Activated CD4-positive, alpha-beta T cell treated with anti-CD3 and anti-CD28 coated beads for 1 hour (primary cell): ENCODE measurements at places on chromosomes 3 and 15.

DNA sequence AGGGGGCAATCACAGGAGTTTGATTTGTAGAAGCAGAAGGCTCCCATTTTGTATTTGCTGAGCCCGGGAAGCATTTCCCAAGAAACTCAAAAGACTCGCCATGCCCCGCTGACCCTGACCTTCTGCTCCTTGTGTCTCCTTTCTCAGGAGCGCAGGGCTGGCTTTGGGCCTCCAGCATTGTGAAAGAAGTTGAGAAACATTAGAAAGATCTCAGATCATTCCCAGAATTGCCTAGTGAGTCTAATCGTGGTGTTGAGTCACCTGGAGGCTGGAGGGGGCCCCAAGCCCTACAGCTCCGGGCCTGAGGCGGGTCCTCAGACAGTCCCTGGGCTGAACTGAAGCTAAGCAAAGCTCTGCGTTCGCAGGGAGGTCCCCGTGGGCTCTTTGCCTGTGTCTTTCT lies 10.9 kb upstream of the PIGZ start:
- no peak for DNase-seq

DNA sequence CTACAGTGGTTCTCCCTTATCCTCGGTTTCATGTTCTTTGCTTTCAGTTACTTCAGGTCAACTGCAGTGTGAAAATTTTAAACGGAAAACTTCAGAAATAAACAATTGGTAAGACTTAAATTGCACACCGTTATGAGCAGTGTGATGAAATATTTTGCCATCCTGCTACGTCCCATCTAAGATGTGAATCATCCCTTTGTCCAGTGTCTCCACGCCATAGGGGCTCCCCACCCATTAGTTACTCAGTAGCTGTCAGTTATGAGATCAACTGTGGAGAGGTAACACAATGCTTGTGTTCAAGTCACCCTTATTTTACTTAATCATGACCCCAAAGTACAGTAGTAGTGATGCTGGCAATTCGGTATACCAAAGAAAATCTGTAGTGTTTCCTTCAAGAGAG lies 47.4 kb downstream of the TJP1 start:
- no peak for DNase-seq

GRCh38 chr3:126487151-126487771 lies 11.6 kb upstream of the ZXDC start:
- DNase-seq, result no peak

DNA sequence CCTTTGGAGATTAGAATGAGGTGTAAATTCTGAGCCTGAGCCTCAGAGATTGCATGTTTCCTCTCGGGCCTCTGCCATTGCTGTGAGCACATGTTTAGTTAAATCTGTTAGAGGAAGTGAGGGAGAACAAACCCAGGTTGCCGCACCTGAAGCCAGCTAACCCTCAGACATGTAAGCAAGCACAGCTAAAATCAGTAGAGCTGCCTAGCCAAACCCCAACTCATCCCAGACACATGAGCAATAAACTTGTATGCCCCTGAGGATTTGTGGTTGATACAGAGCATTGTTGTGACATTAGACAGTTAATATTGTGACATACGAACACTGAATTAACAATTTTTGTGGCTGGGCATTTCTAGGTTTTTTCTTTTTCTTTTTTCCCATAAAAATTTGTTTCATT lies 41.9 kb downstream of the NMD3 start:
- no peak for DNase-seq

DNA sequence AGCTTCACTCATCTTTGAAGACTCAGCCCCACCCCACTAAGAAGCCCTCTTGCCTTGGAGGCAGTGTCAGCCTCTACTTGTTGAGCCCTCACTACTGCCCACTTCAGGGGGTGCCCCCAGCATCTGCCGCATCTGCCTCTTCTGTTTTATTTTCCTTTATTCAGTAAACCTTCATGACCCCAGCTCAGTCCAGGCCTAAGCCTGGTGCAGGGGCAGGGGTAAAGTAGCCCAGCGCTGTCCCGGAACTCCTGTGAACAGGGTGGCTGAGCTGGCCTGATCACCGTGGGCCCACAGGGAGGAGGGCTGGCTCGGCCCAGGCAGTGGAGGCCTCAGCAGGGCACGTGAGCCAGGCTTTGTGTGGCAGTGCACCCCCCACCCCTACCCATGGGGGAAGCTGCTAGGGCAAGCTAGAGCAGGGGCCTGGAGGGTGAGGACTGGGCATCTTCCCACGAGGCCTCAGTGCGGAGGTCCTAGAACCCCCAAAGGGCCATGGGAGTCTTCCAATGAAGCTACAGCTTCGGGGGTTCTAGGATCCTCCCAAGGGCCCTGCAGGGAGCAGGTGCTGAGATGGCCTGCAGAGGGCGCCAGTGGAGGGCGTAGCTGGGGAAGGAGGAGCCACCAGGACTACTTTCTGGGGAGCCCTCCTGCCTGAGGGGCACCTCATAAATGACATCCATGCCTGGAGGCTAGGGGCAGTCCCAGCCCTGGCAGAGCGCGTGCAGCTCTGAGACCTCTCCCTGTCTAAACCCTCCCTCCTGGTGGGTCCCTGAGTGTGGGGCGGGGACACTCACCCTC lies 36.0 kb downstream of the TSPAN3 start:
- no peak for DNase-seq

- no peak for DNase-seq
Measured at GRCh38 chr15:85718981-85719380, 75.7 kb downstream of the KLHL25 start.

DNA sequence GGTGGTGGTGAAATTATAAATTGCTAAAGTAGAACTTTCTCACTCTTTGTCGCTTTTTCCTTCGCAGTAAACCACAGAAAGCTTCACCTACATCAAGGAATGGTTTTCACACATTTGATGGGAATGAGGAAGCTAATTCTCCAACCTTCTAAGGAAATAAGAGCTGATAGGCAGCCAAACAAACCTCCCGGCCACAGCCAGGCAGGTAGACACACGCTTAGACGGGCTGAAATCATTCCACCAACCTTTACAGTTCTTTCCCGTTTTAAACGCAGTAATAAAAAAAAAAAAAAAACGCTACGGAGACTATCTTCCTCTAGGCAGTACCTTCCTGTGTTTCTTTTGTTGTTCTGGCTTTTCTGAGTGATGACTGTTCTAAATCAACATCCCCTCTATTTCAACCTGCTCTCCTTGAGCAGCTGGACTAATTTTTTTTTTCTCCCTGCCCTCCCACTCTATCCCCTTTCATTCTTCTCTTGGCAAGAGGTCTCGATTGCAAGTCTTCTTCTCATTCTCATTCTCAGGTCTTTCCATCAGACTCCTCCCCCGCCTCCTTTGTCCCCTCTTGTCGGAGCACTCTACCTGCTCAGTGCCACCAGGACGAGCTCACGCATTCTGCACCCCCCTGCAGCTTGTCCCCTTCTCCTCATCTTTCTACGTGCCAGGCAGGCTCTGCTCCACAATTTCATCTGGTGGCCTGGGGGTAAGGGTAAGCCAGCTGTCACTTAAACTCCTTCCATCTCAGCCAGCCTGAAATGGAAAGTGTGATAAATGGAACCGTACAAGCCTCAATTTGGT lies 391.1 kb upstream of the MDFIC2 start:
- no peak for DNase-seq

- DNase-seq, result no peak
Measured at GRCh38 chr3:77329116-77329515, 289.2 kb downstream of the ROBO2 start.

DNA sequence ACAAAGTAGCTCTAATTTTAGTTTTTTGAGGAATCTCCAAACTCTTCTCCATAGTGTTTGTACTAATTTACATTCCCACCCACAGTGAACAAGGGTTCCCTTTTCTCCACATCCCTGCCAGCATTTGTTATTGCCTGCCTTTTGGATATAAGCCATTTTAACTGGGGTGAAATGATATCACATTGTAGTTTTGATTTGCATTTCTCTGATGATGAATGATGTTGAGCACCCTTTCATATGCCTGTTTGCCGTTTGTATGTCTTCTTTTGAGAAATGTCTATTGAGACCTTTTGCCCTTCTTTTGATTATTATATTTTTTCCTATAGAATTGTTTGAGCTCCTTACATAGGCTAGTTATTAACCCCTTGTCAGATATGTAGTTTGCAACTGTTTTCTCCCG lies 239.9 kb upstream of the TPM1 start:
- DNase-seq, result no peak

- no peak for DNase-seq
Measured at GRCh38 chr15:73891328-73892315, 18.3 kb downstream of the TBC1D21 start.

GRCh38 chr3:62211675-62212429 lies 161.5 kb downstream of the FEZF2 start:
- DNase-seq, result no peak

DNA sequence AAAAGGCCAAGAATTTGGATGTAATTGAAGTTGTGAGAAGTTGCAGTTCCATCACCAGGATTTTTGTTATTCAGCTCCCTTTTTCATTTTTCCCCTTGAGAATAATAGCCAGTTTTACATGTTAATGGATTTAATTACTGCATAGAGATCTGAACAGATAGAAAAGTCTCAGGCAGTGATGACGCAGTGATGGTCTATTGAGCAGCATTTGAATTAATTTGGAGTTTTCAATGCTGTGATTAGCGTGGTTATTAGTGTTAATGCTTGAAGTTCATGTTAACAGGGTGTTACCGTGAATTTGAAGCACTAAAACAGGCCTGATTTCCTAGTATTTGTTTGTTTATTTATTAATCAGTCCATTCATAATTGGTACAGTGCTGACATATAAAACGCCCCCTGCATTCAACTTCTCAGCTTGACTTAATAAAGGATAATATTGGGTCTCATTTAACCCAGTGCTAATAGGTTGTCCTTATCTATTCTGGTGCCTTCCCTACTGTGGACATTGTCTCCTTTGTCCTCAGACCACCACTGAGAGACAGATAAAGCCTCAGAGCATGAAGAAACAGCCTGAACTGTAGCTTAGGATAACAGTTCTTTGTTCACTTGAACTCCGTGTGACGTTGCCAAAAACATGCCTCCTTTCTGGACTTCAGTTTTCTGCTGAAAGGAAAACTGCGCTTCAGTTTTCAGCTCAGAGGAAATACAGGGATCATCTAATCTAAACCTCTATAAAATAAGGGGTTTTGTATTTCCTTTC lies 82.4 kb downstream of the RTP4 start:
- DNase-seq, result no peak

GRCh38 chr3:188217726-188218125 lies 63.8 kb downstream of the LPP start:
- DNase-seq, result no peak

GRCh38 chr3:61114316-61114953 lies 136.8 kb downstream of the FHIT start:
- no peak for DNase-seq

DNA sequence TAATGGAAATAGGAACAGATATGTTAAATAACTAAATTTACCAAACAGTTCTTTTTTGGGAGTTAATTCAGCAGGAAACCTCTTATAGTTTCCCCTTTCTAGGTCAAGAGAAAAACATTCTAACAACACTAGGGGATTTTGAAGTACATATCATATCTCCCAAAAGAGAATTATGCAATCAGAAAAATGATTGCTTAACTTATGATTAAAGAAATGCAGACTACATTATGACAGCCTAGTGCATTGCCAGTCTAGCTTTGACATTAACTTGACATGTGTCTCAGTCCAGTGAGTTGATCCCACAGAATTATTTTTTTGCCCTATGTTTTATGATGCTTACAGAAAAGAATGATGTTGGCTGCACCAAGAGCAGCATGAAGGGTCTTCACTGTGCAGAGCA lies 31.7 kb upstream of the NPHP3 start:
- DNase-seq, result no peak

- DNase-seq, result no peak
Measured at GRCh38 chr3:59480486-59480995, 430.7 kb upstream of the CFAP20DC start.

- no peak for DNase-seq
Measured at GRCh38 chr3:63807961-63808565, 11.0 kb upstream of the C3orf49 start.

- DNase-seq, result no peak
Measured at GRCh38 chr15:64950888-64951287, 38.8 kb downstream of the SPG21 start.

- no peak for DNase-seq
Measured at GRCh38 chr3:165770781-165771180, 66.4 kb downstream of the BCHE start.

DNA sequence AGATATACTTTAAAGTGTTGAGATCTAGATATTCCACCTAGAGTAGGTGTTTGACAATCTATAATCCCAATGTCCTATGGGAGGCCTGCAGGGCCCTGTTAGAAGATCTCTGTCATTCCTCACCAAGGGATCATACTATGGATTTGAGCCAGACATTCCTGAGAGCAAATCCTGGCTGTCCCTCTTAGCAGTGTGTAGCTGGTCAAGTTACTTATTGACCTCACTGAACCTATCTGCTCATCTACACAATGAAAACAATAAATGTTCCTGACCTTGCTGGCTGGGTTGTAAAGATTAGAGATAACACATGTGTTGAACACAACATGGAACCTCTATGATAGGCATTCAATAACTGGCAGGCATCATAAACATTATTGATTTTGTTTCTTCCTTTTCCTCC lies 265.6 kb upstream of the ATP11B start:
- no peak for DNase-seq

DNA sequence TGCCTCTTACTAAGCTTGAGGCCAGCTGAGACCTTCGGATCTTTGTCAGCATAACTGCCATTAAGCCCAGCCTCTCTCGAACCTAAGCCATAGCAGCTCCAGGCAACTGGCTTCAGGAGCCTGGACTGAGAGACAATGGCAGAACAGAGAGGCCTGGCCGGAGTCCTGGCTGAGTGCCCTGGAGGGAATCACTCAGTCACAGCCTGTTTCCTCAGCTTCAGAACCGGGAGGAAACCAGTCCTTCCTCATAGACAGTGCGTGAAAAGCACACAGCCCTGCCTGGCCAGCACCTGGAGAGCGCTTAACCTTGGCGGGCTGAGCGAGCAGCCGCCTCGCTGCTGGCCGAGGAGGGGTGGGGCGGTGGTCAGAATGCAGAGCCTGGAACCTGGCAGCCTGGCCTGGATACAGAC lies 21.6 kb downstream of the RNU5B-1 start:
- DNase-seq, result no peak

- DNase-seq, result no peak
Measured at GRCh38 chr3:11276901-11277300, 4.7 kb downstream of the ATG7 start.

DNA sequence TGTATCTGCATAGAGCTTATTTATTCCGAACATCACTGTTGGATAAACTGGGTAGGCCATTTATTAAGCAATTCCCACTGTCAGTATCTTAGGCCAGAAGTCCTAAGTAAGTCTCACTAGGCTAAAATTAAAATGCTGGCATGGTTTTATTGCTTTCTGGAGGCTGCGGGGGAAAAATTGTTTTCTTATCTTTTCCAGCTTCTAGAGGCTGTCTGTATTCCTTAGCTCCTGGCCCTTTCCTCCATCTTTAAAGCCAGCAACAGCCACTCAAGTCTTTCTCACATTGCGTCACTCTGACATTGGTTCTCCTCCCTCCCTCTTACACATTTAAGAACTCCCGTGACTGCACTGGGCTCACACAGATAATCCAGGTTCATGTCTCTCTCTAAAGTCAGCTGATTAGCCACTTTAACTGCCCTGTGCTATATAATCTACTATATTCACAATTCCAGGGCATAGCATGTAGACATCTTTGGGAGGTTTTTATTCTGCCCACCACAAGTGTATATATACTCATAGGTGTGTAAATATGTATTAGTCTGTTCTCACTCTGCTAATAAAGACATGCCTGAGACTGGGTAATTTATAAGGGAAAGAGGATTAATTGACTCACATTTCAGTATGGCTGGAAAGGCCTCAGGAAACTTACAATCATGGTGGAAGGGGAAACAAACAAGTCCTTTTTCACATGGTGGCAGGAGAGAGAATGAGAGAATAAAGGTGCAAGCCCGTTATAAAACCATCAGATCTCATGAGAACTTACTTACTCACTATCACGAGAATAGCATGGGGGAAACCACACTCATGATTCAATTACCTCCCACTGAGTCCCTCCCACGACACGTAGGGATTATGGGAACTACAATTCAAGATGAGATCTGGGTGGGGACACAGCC lies 113.5 kb upstream of the SLC7A14 start:
- no peak for DNase-seq
